ENCODE measurements at places on chromosomes 7 and 10.

DNA sequence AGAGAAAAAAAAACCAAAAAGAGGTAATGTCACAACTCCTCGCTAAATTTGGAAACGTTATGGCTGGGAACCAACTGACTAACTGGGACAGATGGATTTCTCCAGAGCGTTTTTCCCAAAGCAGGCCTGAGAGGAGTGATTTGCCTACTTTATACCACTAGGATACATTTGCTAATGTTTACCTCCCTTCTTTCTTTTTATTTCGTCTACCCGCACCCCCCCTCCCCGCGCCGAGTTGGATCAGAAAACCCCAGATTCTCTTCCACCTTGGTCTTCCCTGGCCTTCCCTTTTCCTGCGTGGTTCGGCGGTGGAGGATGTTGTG is 7.2 kb downstream of the CPA2 start:
- no peak for DNase-seq

DNA sequence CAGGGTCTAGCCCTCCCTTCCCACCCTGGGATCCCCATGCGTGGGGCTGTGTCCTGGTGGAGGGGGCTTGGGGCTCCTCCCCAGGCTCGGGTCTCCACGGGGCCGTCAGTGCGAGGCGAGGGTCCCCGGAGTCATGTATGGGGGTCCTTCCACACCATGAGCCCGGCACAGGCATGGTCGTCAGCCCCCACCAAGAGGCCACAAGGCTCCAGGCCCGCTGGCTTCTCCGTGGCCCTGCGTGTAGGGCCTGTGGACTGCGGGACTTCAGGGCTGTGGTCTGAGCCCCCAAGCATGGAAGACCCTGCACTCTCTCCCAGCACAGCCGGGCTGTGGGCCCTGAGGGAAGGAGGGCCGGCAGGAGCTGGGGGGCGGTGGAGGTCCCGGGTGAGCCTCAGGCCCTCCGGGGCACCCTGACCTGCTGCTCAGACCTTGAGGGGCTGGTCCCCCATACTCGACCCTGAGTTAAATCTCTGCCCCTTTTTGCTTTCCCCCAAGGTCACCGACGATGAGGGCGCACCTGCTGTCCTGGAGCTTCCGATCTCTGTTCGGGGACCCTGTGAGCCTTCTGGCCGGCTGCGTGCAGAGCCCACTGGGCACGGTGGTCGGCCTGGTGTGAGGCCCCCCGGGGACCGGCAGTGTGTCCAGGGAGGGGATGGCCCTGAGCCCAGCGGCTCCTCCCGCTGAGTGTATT is 19.7 kb downstream of the PWWP2B start:
- no peak for DNase-seq

GRCh38 chr7:139776486-139777132 is 1.2 kb downstream of the HIPK2 start:
- peak; percentile 31 for DNase-seq

DNA sequence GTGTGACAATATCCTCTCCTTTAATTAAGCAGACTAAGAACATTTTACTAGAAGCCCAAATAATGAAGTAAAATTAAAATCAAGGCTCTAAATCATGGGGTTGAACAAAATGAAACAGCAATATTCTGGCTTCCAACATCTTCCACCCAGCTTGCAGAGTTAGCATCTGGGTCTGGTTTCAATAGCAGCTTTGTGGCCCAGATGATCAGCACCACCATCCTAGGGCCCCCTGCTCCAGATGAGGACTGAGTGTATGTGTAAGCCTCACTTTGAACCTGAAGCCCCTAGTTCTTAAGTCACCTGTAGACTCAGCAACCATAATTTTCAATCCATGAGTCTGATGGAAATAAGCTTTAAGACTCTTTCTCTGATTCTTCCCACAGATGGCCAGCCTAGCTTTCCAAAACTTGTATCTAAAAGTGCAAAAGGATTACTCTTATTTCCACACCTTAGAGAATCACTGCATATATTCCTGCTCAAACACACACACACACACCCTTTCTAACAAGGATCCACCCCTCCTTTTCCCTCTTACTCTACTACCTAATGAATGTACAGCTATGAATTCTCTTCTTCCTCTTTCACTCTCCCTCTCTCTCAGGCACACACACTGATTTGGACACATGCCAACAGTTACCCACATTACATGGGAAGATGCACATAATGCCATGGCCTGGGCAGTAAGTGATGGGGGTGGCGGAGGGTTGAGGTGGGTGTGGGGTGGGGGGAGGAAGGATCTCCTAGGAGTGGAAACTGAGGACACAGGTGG is 3.5 kb downstream of the DENND11 start:
- DNase-seq = no peak

DNA sequence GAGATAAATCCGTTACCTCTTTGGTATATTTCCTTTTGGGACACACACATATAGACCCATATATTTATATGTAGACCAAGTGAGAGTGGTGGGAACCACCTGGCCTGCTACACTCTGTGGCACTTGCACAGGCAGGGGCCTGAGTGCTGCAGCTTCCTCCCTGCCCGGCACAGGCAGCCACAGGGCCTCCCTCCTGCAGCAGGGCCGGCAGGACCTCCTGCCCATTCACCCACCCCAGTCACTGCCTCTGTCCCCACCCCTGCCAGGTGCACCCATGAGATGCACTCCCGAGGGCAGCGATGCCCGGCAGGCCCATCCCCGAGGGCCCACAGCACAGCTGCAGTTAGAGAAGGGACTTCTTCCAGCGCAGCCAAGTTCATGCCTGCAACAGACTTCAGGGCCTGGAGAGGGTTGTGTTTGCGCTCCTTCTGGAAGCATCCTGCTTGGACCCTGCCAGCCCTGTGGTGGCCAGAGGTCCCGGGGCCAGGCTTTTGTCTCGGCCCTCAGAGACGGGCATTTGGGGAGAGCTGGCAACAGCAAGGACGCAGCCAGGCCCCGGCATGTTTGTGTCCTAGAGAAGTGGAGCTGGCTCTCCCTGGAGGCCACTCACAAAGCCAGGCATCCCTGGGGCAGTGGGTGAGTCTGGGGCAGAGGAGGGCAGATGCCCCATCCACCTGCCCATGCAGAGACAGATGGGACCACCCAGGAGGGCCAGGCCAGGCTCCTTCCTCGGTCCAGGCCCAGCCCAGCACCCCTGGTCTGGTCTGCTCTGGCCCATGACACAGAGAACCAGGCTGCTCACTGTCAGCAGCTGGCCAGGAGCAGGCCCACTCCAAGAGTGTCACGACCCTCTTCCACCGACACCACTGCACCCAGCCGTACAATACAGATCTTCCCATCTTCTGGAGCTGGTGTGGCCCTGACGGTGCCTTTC is 41.4 kb downstream of the PWWP2B start:
- DNase-seq = no peak

DNA sequence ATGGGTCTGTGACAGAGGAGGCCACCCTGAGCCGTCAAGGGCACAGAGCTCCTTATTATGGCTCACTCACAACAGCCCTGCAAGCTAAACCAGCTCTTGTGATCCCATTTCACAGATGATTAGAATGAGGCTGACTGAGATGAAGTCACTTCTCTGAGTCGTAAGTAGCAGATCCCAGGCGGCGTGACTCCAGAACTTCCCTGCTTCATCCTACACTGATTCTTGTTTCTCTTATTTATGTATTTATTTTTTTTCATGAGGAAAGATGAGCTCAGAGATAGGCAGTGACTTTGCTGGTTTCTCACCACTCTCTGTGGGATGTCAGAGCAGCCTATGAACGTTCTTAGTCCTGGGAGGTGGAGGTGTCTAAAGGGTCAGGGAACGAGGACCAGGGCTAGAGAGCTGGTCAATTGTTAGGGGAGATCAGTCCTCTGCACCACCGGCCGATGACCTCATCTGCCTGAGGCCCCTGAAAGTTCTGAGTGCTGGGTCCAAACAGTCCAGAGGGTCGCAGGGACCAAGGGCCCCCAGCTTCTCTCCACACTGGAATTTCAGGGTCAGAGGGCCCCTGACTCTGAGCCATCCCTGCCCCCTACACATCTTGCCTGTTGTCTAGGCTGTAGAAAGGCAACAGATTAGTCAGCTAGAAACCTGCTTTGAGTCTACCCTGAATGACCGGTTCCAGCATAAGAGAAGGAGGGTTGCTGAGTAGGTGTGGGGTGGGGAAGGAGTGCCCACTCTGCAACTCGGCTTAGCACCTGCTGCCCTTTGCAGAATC is 17.9 kb downstream of the CLRN3 start:
- no peak for DNase-seq

Data from AG04449 (cell line).